Panc1 (cell line): ENCODE measurements at places on chromosomes 12 and 14. TPM values are rescaled to one million over a fixed set of nuclear protein-coding genes. Genes with fewer than 3 reads are reported as not detected.

DNA sequence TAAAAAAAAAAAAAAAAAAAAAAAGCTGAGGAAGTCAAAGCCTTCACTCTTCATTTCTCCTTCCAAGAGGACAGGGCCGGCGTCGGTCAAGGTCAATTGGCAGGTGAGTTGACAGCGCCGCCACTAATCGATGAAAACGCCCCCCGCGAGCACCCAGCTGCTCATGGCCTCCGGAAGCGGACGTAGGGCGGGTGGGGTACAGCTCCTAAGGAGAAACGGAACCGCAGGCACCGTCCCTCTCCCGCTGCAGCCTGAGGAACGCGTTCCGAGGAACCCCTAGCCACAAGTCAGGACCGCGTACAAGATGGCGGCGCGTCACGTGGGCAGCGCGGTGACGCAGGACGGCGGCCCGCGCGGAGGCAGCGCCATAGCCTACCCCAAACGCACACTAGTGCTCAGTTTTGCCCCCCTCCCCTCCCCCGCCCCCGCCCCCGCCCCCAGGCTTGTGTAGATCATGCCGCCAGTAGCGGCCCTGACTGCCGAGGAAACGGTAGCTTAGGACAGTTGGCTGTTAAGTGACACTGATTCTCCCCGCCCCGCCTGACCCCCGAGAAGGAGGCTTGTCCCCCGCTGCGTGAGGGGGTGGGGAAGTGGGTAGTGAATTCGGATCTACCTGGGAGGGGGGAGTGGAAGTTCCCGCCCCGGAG lies at the start of gene ATF1:
TSS of gene ATF1 (plus strand) at position 463 of the 647 bp plus-strand sequence. CDS start 16,045 bp downstream, outside the sequence.
- DNase-seq, result peak; percentile 61
- H3K4me1 ChIP-seq, result peaks cover 25% of the 10 kb centered on the region
- no peaks in the 10 kb centered on the region for H3K27me3 ChIP-seq
- H3K27ac ChIP-seq, result peak within 1 kb of the TSS; percentile 86

DNA sequence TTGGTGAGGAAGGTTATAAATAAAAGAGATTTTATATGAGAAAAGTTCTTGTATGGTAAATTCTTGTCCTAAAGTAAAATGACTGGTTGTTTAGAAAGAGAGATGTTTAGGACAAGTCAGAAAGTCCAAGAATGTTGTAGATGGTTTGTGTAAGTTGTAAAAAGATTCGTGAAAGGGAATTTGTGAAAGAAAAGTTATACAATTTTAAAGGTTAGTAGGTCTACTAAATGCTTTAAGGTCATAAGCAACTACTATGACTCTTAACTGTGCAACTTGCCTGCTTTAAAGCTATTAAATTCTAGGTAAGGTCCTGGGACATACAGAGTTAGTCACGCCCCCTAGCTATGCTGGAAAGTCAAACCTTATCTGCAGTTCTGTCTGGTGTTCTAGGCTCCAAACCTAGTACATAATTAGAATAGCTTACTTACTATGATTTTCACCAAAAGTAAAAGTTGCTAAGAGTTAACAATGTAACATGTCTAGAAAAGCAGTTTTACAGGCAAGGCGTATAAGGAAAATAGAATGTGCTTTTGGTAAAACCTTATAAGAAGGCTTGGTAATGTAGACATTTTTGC lies 11.2 kb upstream of the DHRS2 start:
- no peaks in the 10 kb centered on the region for H3K4me1 ChIP-seq
- H3K27me3 ChIP-seq, result no peaks in the 10 kb centered on the region
- no peak for DNase-seq
- H3K27ac ChIP-seq, result no peak overlapping the region

The IFNG-AS1 gene
- not detected for total RNA-seq

The ANKS1B gene
- 9.7 TPM for total RNA-seq

The AMN gene
- 0.44 TPM for total RNA-seq

The CREBL2 gene
- 13.6 TPM for total RNA-seq

The STXBP6 gene
- total RNA-seq, result not detected

The CPSF2 gene
- 62.0 TPM for total RNA-seq

- no peak overlapping the region for H3K27ac ChIP-seq
- H3K36me3 ChIP-seq, result no peaks in the 10 kb centered on the region
- H3K4me3 ChIP-seq, result no peak overlapping the region
- DNase-seq, result no peak
Observed at GRCh38 chr12:52523824-52524223, 3.6 kb upstream of the KRT5 start.

The GALNT9 gene
- 0.33 TPM for total RNA-seq

The TGM1 gene
- 2.3 TPM for total RNA-seq

DNA sequence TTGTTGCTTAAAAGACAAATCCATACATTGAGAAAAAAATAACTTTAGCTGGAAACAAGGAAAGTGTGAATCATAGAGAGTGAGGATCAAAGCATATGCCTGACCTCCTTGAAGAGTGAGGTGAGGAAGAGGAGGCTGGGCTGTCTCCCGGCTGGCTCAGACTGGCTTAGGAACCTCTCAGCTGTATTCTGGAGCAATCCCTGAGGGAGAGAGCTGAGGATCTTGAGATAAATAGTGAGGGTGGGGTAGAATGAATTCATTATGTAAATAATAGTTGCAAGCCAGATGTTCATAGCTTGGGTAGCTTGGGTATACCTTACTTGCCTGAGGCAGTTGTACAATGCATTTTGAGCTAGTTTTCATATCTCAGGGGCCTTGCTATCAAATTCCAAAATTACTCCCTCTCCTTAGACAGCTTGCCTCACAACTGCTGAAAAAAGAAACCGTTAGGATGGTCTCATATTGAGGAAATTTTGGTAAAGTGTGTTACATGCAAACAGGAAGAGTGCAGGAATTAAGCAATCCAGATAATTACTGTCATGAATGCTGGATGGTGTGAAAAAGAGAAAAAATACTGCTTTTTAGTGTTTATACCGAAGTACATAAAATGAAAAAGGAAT lies 30.5 kb upstream of the SLC15A5 start:
- H3K4me1 ChIP-seq, result no peaks in the 10 kb centered on the region
- no peak overlapping the region for H3K27ac ChIP-seq
- H3K36me3 ChIP-seq, result no peaks in the 10 kb centered on the region
